Activated T-cell treated with anti-CD3 and anti-CD28 coated beads, Interleukin-2, amount 50 U/mL, for 72 hours (primary cell): ENCODE measurements at places on chromosomes 7 and 10.

GRCh38 chr10:86139066-86139657, 227.4 kb downstream of the GRID1 start:
- DNase-seq: peak; percentile 21

GRCh38 chr7:23930312-23930711, 220.3 kb downstream of the STK31 start:
- DNase-seq: no peak

- no peak for DNase-seq
Measured at GRCh38 chr7:14855033-14855794, 47.3 kb downstream of the DGKB start.

GRCh38 chr7:156217803-156218202, 405.5 kb upstream of the SHH start:
- DNase-seq: no peak

- no peak for DNase-seq
Measured at GRCh38 chr10:130558746-130559546, 422.8 kb downstream of the GLRX3 start.

DNA sequence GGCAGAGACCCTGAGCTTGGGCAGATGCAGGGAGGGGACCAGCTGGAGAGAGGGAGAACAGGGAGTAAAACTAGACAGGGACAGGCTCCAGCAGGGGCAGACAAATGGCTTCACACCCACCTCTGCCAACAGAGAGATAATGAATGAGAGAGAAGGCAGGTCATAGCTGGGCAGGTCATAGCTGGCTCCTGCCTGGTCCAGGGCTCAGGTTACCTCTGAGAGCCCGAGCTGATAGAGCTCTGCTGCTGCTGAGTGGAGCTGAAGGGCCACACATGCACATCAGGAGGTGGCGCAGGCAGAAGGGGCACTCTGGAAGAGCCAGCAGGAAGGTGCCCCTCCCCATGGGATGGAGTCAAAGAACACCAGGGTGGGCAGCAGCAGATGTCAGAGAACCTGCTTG, 154.2 kb downstream of the GFRA1 start:
- no peak for DNase-seq

- no peak for DNase-seq
Measured at GRCh38 chr7:105461518-105461917, 60.6 kb downstream of the PUS7 start.

DNA sequence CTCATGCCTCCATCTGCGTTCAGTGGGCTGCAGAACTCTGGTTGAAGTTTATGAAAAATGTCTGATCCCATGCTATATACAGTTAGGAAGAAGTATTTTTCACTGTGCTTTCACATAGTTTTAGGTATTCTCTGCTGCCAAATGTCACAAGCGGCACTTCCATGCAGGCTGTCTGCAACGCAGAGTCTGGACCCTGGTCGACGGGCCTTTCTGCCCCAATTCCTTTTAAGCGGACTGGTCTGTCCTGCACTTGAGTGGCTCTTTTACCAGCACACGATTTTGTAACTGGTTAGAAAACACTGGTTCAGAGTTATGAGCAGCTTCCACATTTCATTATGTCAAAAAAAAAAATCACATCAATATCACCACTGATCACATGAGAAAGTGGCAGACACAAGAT, 143.0 kb downstream of the DIP2C start:
- no peak for DNase-seq

DNA sequence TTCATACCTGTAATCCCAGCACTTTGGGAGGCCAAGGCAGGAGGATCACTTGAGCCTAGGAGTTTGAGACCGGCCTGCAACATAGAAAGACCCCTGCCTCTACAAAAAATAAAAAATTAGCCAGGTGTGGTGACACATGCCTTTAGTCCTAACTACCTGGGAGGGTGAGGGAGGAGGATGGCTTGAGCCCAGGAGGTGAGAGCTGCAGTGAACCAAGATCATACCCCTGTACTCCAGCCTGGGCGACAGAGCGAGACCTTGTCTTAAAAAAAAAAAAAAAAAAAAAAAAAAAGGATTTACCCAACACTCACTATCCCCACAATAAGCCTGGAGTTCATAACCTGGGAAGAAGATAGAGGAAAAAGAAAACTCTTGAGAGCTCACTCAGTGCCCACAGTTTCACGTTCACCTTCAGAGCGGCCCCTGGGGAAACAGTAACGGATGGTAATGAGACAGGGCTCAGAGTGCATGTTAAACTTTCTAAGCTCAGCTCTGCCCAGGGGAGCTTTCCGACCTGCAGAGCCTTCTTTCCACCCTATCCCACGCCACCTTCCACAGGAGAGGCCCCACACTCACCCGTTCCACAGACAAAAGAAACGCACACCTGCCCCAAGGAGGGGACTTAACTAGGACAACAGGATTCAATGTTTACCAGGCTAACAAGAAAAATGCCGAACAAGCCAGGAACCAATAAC, 259.8 kb upstream of the KLF14 start:
- no peak for DNase-seq

DNA sequence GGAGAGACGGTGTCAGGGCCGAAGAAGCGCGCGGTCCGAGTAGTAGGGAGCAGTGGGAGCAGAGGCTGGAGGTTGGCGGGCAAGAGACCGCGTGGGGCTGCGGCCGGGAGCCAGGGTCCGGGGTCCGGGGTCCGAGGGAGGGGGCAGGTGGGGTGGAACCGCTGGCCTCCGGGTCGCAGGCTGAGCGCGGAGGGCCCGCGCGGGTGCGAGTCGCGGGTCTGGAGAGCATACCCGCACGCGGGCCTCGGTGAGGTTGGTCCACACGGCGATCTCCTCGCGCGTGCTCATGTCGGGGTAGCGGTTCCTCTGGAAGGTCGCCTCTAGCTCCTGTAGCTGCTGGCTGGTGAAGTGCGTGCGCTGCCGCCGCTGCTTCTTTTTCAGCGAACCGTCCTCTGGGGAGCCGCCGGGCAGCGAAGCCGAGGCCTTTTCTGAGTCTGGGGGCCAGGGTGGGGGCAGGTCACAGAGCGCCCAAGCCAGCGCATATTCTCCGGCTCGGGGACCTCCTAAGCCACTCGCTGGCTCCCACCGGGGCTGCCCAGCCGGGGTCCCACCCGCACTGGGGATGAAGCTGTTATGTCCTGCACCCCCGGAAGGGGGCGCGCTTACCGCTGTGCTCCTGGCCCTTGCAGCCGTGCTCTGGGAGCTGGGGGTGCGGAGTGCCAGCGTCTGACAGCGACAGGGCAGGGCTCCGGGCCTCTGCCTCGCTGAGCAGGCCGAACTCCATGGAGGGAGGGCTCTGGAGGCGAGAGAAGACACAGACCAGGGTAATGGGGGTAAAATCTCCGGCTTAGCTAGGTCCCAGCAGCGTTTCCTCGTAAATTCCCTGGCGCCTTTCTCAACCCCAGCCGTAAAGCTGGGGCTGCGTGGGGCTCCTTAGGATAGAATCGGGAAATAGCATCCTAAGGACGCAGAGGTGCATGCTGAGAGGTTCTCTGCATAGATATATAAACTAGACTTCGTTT, 5.5 kb downstream of the ELOVL3 start:
- peak; percentile 80 for DNase-seq

DNA sequence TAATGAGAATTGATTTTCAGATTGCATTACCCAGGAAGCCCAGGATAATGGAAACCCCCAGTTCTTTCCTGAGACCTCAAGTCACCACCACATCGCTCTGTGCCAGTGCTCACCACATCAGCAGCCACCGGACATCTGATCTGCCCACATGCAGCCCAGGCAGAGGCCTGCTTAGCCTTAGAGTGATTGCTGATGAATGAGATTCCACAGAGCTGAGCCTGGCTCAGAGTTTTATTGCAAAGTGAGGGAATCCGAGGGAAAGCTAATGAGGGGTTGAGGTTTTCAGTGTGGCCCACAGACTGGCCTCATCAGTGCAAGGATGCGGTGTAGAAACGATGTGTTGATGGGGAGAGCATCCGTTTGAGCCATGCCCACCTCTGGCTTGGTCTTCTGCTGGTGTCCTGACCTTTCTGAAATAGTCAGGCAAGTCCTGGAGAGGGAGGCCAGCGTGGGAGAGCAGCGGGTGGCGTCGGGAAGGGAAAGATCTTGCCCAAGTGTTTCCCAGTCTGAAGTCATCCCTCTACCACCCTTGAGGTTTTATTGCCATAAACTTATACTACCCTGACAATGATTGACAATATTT, 120.3 kb downstream of the ITIH5 start:
- no peak for DNase-seq

DNA sequence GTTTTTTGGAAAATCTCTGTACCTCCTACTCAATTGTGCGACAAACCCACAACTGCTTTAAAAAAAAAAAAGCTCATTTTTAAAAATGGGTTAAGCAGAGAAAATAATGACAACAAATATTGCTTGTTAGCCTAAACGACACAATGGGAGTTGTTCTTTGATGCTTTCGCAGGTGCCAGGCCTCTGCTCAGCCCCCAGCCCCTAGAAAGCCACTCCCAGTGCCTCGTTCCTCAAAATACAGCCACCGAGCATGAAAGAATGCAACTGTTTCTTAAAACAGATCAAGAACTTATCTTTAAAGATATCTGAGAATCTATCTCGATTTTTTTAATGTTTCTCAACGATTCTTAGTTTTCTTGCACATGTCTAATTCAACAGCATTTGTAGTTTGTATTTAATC, 85.2 kb upstream of the PFKP start:
- DNase-seq: no peak

DNA sequence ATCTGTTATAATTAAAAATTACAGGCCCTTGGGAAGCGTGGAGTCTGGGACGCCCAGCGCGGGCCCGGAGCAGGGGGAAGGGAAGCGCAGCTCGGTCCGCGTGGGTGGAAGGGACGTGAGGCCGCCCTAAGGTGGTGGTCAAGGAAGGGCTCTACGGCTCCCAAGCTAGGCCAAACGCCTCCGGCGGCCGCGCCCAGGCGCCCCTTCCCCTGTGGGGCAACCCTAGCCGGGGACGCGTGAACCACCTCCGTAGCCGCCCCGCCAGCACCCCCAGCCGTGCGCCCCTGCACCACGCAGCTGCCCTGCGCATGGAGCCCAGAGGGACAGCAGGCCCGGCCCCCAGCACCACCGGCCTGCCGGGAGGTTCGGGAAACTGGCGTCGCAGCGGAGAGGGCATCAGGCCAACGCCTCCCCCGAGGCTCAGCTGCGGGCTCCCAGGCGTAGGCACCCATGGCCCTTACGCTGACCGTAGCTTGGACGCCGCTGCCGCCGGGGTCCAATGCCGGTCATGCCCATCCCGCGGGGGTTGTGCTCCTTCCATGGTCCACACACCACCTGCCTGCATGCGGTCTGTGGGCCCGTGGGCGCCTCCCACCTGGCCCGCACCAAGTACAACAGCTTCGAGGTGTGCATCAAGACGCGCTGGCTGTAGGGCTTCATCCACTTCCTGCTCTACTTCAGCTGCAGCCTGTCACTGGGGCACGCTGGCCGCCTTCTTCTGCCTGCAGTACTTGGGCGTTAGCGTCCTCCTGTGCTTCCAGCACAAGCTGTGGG, 166.7 kb downstream of the SEPTIN7 start:
- no peak for DNase-seq

- no peak for DNase-seq
Measured at GRCh38 chr7:80225361-80225760, 90.7 kb downstream of the GNAI1 start.

- DNase-seq: no peak
Measured at GRCh38 chr7:74443543-74444247, 10.0 kb upstream of the GTF2IRD1 start.

- no peak for DNase-seq
Measured at GRCh38 chr7:44104860-44105771, 971 bp downstream of the AEBP1 start.

DNA sequence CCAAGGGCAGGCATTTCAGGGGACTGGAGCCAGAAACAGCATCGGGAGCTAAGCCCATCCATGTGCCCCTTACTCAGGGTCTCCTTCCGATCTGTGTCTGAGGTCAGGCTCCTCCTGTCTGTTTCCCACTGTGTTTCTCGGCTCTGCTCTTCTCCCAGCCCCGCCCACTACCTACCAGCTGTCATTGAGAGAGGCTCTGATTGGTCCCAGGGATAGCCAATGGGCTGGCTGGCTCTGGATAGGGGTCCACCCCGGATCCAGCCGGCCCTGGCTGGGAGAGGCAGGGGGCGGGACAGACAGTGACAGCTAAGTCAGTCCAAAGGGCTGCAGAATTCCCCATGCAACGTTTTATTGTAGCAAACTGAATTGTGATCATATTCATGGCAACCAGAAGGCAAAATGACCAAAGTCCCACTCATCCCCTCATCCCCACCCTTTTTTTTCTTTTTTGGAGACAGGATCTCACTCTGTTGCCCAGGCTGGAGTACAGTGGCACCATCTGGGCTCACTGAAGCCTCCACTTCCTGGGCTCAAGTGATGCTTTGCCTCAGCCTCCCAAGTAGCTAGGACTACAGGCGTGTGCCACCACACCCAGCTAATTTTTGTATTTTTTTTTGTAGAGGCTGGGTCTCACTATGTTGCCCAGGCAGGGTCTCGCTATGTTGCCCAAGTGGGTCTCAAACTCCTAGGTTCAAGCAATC, 76.3 kb downstream of the CLIP2 start:
- no peak for DNase-seq

GRCh38 chr10:19918794-19919193, 102.6 kb downstream of the PLXDC2 start:
- DNase-seq: no peak

DNA sequence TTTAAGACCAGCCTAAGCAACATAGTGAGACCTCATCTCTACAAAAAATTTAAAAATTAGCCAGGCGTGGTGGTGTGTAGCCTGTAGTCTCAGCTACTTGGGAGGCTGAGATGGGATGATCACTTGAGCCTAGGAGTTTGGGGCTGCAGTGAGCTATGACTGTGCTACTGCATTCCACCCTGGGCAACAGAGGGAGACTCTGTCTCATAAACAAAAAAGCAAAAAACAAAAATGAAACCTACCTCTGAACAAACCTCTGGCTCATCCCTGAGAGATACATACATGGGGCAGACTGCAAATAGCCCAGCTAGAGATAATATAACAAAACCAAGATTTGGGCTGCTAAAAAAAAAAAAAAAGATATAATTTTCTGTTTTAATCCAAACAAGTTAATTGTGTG, 19.5 kb downstream of the C10orf67 start:
- no peak for DNase-seq

GRCh38 chr10:130817046-130817624, 494.4 kb downstream of the TCERG1L start:
- no peak for DNase-seq

- DNase-seq: no peak
Measured at GRCh38 chr7:33882040-33882837, 23.1 kb upstream of the BMPER start.

GRCh38 chr10:104622598-104623209, 18.4 kb upstream of the SORCS3 start:
- DNase-seq: peak; percentile 19

GRCh38 chr7:122384528-122384927, 80.0 kb upstream of the FEZF1 start:
- DNase-seq: no peak
